ENCODE measurements at places on chromosomes 5 and 9.
A peak's percentile ranks its signal among the peaks of the same experiment; 100 is the strongest.

DNA sequence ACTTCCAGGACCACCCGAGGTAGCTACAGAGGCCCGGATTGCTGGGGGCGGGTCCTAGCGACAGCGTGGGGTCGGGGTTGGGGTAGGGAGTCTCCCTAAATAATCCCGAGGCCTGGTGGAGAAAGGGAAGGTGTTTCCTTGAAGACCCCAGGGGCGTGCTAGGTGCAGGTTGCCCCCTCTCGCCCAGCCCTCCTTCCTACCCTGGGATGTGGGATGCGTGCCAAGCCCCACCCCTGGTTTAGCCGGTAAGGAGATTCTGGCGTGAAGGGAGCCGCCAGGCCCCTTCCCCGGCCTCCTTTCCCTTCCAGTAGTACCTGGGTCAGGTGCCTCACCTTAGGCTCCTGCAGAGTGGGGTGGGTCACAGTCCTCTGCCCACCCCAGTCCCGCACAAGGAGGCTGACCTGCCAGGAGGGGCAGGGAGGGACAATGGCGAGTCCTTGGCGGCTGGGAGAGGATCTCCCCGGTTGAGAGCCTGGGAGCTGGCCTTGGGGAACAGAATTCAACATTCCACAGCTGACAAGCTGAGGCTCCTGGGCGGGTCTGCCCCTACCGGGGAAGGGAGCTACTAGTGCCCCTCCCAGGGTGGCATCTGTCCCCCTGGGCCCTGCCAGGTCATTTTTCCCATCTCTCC lies 674 bp downstream of the TSPAN17 start:
- peak; percentile 33 for DNase-seq

- no peak for DNase-seq
These were observed 758.5 kb upstream of the EDIL3 start for GRCh38 chr5:85143138-85143537.

DNA sequence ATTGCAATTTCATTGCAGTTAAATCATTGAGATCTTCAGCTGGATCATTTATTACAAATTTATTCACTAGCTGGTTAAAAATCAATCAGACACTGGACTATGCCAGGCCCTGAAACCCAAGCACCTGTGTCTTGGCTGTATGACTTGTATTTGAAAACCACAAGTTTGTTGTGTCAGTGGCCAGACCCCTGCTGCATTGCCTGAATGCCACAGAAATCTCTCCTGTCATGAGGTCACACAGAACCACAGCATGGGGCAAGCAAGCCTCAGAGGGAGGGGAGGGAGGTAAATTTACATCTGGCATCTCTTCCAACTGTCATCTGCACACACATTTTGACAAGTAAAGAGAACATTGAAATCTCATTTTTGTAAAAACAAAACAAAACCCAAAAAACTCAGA lies 90.0 kb downstream of the ARRDC3 start:
- peak; percentile 22 for DNase-seq

DNA sequence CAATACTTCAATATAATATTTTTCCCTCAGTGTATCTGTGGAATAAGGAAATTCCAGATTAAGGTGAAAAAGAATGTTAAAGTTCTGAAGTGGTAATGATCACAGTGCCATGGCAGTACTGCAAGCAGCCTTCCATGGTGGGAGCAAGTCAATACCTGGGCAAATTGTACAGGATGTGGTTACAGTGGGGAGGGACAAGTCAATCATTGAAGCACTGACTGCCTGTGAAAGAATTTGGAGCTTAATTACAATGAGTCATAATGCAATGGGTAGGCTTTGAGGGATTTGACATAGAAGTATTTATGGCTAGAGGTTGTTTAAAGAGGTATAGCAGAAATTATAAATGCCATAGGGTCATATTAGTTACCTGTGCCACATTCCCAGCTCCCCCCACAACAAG lies 786.5 kb upstream of the ACO1 start:
- DNase-seq = no peak

- no peak for DNase-seq
These were observed 777.1 kb downstream of the CDH18 start for GRCh38 chr5:19210886-19211285.

DNA sequence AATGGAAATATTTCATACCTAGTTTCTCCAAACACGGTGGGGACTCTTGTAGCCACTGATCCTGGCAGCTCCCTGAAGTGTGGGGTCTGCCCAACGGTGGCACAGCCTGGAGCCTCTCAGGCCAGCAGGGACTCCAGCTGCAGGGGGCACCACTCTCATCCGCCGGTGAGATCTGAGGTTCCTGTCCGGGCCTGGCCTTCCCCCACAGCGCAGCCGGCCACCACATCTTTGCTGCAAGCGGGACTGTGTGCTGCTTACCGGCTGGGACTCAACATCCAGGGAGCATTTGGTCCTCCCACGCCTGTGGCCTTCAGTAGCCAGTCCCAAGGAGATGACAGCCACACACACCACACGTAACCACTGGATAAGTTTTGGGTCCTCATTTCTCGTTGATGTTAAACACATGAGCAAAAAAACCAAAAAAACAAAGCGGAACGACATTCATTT lies 7.7 kb upstream of the NKX2-5 start:
- DNase-seq = peak; percentile 49

DNA sequence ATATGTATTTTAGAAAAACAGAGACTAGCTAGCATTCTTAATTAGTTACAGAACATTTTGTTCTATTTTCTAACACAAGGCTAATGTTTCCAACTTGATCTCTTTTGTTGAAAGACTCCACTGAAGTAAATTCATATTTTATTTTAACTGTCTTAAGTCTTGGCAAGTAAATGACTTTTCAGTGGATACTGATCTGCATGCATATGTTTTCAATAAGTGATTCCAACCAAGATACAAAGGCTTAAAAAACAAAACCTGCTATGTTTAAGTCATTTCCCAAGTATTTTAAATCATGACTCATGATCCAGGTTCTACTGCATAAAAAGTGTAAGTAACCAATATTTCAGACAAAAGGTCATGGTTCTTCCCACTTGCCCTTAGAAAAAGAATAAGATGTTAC lies 5.7 kb downstream of the CDO1 start:
- no peak for DNase-seq

GRCh38 chr9:131464354-131465000 lies 38.2 kb upstream of the POMT1 start:
- no peak for DNase-seq

DNA sequence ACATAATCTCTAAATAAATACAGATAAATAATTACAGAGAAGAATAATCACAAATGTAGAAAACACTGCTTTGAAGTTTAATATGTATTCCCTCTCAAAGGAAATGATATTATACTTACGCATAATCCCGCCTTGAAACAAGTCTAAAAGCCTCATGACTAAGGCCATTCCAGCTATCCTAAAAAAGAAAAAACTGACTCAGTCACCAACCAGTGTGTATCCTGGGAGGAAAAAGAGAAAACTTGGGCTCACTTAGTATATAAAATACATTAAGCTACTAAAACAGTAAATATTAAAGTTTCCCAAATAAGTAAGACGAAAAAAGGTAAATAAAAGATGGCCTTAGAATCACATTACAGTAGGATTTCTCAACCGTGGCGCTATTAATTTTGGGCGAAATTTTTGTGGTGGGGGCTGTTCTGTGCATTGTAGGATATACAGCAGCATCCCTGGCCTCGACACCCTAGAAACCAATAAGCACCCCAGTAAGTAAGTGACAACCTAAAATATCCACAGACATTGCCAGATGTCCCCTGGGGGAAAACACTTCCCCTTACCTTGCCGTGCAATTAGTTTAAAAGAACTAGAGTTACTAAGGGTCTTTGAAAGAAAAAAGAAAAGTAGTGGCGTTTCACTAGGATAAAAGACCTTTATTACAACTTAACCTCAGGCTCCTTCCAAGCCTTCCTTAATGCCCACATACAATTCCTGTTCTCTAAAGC lies 1.1 kb downstream of the HSPA9 start:
- DNase-seq = no peak

DNA sequence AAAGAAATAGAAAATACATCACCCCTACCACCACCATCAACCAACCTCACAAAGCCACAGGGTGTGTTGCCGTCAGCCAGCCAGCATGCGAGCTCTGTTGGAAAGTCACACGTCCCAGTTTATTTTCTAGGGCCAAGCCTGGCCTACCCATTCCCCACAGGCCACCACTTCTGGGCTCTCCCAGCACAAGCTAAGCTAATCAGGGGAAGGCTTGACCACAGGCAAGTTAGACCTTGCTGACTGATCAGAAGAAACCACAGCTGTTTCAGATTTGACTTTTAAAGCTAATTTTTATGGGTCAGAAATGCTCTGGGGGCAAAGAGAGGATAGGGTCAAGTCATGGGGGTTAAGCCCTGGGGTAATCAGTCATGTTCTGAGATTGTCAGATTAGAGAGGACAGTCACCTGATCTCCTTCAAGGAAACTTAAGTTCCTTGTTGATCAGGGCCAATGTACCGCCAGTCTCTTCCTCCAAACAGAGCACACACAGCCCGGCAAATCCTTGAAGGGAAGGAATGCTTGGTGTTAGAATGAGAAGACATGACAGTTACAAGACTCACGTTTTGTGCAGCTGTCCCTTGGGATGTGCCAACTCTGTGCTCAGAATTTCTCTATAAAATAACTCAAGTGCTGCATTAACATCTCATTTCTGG lies 7.6 kb downstream of the SHB start:
- DNase-seq = no peak

DNA sequence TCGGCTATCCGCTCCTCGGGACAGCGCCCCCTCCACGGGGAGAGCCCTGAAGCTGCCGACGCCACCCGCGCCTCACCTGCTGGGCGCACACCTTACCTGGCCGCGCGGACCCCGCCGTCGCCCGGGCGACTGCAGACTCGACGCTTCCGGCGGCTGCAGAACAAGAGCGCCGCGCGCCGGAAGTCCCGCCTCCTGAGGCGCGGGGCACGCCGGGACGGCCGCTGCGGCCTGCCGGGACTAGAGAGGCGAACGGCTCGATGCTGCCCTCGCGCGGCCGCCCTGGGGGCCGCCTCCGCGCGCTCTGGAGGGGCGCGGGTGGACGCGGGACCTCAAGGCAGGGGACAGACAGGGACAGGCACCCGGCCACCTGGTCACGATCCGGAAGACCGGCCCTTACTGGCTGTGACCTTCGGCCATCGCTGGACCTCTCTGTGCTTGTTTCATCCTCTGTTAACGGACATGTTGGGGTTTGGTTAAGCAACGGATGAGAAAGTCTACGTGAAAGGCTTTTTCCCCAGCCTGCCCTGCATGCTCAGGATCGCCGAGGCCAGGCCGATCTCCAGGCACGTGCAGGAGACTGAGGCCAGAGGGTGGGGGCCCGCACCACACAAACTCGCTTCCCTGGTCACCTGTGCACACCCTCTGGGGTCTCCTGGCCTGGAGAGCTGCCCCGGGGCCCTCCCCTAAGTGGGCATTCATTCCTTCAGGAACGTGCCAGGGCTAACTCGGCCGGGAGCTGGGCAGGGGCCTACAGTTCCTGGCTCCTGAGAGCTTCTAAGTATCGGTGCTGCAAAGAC lies at the start of gene SNAPC4:
SNAPC4 (minus strand) TSS at position 133 of the 797 bp plus-strand sequence. CDS start 1,742 bp downstream, outside the sequence.
- DNase-seq = peak; percentile 94

DNA sequence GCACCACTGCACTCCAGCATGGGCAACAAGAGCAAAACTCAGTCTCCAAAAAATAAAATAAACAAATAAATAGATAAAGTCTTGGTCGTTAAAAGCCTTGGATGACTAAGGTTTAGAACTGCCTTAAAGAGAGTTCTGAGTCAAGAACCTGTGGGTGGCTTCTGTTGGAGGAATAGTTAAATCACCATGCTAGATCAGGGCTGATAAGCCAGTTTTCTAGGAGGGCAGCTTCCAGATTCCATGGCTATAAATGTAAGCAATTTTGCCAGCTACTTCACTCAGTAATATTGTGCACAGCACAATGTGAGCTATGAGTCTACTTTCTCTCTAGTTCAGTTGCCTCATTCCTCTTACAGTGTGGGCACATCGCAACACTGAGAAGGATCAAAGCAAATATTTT lies 242.1 kb upstream of the NUDT12 start:
- no peak for DNase-seq

Measured in nephron progenitor cell (in vitro differentiated cells).